Thyroid gland (tissue), 4 donors: ENCODE measurements at places on chromosomes 1 and 21. TPM values are rescaled to one million over a fixed set of nuclear protein-coding genes. Genes with fewer than 3 reads are reported as not detected.

The ARTN gene
- 1.0 TPM for total RNA-seq

GRCh38 chr1:36567601-36568341 lies 85.1 kb upstream of the CSF3R start:
- no peaks in the 10 kb centered on the region for H3K27me3 ChIP-seq
- no peak for DNase-seq
- no peaks in the 10 kb centered on the region for H3K4me1 ChIP-seq
- no peaks in the 10 kb centered on the region for H3K36me3 ChIP-seq
- H3K4me3 ChIP-seq, result no peak overlapping the region
- H3K27ac ChIP-seq, result no peak overlapping the region

- no peaks in the 10 kb centered on the region for H3K4me1 ChIP-seq
- no peak overlapping the region for H3K4me3 ChIP-seq
- H3K27ac ChIP-seq, result peak overlapping the region; percentile 10
These were observed 119.0 kb downstream of the GREM2 start for GRCh38 chr1:240492832-240493440.

DNA sequence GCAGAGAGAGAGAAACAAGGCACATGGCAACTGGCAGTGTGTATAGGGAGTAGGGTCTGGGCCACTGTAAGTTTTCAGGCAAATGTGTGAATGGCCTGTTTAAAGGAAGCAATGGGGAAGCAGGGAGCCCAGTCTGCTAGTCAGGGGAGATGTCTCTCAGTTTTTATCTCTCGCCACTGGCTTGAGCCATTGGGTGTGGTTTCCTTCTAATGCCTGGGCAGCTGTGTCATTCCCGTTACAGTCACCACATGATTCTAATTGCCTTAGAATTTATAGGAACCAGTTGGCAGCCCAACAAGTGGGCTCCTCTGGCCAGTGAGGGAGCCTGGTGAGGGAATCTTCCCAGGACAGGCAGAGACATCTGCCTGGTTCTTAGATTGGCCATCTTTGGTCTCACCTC lies 182.4 kb downstream of the DISC1 start:
- no peaks in the 10 kb centered on the region for H3K27me3 ChIP-seq
- H3K4me1 ChIP-seq, result no peaks in the 10 kb centered on the region
- no peaks in the 10 kb centered on the region for H3K36me3 ChIP-seq
- no peak for DNase-seq
- no peak overlapping the region for H3K4me3 ChIP-seq
- no peak overlapping the region for H3K27ac ChIP-seq

- no peak overlapping the region for H3K4me3 ChIP-seq
- H3K27me3 ChIP-seq, result no peaks in the 10 kb centered on the region
- no peaks in the 10 kb centered on the region for H3K4me1 ChIP-seq
- H3K27ac ChIP-seq, result no peak overlapping the region
These were observed 64.6 kb downstream of the URB2 start for GRCh38 chr1:229690662-229691061.

The DMBX1 gene
- not detected for total RNA-seq

The RCSD1 gene
- 14.2 TPM for total RNA-seq

- no peak for DNase-seq
- no peak overlapping the region for H3K27ac ChIP-seq
- H3K27me3 ChIP-seq, result no peaks in the 10 kb centered on the region
- H3K36me3 ChIP-seq, result no peaks in the 10 kb centered on the region
- H3K4me1 ChIP-seq, result no peaks in the 10 kb centered on the region
These were observed 114.2 kb downstream of the HLCS start for GRCh38 chr21:36852293-36852692.

DNA sequence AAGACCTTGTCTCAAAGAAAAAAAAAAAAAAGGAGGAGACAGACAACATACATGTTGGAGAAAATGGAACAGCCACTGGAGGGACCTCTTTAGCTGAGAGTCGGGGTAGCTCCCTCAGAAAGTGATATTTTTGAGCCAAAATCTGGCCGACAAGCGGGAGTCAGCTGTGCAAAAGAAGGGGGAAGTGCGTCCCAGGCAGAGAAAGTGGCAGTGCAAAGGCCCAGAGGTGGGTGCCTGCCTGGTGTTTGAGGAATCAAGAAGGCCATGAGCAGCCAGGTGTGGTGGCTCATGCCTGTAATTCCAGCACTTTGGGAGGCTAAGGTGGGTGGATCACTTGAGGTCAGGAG lies 6.1 kb upstream of the CROCC start:
- no peaks in the 10 kb centered on the region for H3K36me3 ChIP-seq
- DNase-seq, result no peak
- H3K4me3 ChIP-seq, result no peak overlapping the region
- peaks cover 16% of the 10 kb centered on the region for H3K4me1 ChIP-seq

The HOOK1 gene
- total RNA-seq, result 38.3 TPM

The KIF26B gene
- 2.4 TPM for total RNA-seq

GRCh38 chr1:15559189-15559810 lies 25.6 kb downstream of the AGMAT start:
- no peaks in the 10 kb centered on the region for H3K27me3 ChIP-seq
- peaks cover 8% of the 10 kb centered on the region for H3K4me1 ChIP-seq

DNA sequence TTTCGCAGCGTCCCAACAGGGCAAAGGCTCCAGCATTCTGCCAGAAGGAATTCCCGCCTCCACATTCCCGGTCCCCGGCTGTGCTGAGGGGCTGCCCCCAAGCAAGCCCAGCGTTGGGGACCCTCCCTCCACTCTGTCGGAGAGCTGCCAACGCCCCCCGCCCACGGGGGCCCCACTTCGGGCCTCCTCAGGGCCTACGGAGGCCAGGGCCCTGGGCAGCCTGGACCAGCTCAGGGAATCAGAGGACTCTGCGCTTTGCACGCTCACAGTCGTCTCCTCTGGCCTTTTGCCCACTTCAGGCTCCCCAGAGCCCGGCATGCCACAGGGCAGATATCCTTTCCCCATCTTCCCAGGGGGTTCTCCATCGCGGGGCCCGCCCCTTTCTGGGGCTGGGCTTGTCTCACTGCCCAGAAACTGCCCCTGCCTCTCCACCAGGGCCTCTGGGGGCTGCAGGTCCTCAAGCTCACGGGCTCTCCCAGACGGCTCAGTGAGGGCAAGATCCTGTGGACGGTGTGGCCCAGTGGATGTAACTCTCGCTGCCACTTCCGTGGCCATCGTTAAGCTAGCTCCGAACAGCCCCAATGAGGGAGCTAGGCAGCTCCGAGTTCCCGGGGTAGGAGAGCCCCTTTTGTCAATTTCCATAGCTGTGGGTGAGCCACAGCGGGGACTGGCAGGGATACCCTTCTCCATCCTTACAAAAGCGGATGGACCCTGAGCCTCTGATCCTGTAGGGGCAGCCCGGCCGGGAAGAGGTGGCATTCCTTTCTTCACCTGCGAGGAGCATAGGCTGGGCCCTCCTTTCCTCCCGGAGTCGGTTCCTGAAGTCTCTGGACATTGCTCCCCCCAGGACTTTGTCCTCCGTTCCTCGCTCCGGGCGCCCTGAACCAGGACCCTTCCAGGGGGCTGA lies 2.8 kb downstream of the ITPKB start:
- no peaks in the 10 kb centered on the region for H3K36me3 ChIP-seq
- H3K4me3 ChIP-seq, result no peak overlapping the region
- H3K27me3 ChIP-seq, result no peaks in the 10 kb centered on the region
- peak overlapping the region; percentile 85 for H3K27ac ChIP-seq

DNA sequence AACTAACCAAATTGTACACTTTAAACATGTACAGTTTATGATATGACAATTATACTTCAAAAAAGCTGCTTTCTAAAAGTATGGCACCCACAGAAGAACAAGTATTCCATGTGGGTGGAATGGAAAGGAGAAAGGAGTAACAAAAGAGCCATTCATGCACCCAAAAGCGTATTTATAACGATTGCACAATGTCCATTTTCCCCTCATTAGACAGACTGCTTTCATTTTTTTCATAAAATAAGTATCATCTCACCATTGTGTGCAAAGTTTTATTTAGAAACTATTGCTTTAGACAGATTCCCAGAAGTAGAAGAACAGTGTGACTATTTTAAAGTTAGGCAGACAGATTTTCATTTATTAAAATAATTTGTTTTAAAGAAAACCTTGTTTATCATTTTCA lies 59.6 kb downstream of the KIAA0319L start:
- no peak for DNase-seq
- H3K36me3 ChIP-seq, result no peaks in the 10 kb centered on the region
- no peak overlapping the region for H3K27ac ChIP-seq
- H3K4me1 ChIP-seq, result no peaks in the 10 kb centered on the region

The FMO1 gene
- 0.81 TPM for total RNA-seq

DNA sequence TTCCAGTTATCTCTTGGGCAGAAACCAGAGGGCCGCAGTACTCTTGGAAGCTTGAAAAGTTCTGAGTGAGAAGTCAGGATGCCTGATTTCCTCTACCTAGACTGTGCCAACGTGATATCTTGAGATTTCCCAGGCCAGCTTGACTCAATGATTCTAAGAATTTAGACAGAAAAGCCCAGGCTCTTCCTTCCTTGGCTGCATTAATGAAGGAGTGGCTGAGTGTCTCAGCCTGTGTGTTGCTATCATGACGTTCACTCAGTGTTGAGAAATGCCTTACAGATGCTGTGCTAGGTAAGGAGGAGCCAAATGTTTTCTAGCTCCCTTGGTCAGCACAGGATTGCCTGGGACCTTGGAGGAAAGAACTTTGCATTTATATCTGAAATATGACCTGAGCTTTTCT lies 454.1 kb upstream of the USP24 start:
- DNase-seq, result no peak
- peaks cover 13% of the 10 kb centered on the region for H3K4me1 ChIP-seq
- H3K27ac ChIP-seq, result no peak overlapping the region
- no peak overlapping the region for H3K4me3 ChIP-seq
